Activated naive CD4-positive, alpha-beta T cell (primary cell): ENCODE measurements at places on chromosomes 2 and 18.

GRCh38 chr2:233838726-233839446 lies 15.4 kb downstream of the HJURP start:
- no peak for DNase-seq

DNA sequence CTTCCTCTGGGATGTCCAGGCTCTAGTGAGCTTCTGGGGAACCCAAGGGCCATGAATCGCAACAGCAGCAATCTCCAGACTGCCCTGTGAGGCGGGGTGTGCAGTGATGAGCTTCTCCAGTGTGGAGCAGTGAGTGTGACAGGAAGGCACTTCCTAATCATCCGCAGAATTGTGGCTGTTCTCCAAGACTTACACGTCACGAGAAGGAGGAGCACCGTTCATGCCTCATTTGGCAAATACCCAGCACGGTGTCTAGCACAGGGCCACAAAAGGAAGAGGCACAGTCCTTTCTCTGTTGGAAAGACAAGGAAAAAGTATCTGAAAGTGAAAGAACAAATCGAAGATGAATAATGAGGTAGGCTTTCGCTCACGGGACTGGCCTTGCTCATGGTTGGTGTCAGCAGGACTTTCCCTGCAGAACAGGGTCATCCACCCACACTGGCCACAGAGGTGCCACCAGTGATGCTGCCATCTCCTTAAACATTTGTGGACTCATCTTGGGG lies 125.1 kb upstream of the HAAO start:
- DNase-seq = no peak

DNA sequence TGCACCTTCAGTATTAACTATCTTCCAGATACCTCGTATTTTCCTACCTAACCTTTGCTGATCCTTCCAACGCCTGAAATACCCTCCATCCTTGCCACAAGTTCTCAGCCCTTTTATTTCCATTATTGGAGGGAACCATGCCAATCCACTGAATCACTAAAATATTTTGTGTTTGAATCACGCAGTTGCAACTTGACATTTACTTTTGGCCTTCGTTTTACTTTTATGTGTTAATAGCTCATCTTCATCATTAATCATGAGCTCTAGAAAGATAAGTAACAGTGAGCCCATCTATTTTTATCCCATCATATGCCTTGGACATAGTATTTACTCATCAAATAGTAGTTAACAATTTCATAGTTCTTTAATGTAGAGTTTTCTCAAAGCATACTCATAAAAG lies 463.2 kb downstream of the THSD7B start:
- DNase-seq = no peak

GRCh38 chr18:62331581-62332356 lies 6.7 kb downstream of the TNFRSF11A start:
- DNase-seq = no peak
